ENCODE measurements at places on chromosomes 11 and 22. TPM values are rescaled to one million over a fixed set of nuclear protein-coding genes. Genes with fewer than 3 reads are reported as not detected.
A peak's percentile ranks its signal among the peaks of the same experiment; 100 is the strongest.

DNA sequence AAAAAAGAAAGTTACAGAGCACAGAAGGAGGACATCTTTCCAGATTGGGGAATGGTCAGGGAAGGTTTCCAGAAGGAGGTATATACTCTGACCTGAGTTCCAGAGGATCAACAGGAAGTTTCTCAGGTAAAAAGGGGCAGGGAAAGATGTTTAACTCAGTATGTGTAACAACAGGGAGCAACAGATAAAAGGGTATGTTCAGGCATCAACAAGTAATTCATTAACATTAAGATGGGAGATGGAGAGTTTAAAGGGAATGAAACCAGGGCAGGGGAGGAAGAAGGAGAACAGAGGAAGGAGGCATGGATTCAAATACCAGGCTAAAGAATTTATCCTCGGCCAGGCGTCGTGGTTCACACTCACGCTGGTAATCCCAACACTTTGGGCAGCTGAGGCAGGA lies 2.5 kb upstream of the DENND5A start:
- DNase-seq: no peak

DNA sequence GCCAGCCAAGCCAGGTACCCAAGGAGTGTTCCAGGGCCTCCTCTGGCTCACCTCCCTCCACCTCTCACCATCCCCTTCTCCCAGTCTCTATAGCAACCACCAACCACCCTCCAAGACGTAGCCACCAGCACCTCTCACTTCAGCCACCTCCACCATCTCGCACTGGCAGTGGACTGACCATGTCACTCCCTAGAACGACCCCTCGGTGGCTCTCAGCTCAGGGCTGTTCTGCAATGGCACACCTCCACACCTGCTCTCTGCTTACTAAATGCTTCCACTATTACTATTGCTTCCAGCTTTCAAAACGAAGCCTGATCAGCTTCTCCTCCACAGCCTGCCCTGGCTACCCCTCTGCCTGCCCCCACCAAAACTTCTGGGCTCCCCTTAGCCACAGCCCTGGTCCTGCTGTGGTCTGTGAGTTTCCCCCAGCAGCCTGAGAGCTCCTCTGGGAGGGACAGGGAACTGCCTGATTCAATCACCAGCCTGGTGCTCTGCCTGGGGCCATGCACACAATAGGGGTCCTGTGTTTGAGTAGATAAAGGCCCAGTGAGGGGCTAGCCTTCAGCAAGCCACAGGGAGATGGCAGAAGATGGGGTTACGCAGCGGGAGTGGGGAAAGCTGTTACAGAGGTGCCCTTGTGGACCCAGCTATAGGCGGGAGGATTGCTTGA lies 17.5 kb upstream of the CBX7 start:
- DNase-seq: no peak

DNA sequence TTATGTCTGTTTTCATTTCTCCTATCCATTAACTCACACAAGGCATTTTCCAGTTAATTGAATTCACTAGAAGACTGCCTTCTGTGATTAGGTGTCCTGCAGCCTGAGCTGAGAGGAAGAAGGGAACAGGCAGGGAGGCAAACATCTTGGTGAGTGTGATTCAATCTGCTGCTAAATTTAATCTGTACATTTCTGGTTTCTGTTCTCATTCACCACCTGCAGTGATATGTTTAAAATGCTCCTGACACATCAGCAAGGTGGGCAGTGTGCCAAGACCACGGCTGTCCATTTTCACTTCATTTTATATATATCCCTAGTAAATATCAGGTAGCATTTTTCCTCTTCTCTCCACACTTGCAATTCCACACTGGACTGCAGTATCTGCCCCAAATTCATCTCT lies 416.5 kb downstream of the TMEM135 start:
- no peak for DNase-seq

GRCh38 chr11:1303973-1304372 lies 5.5 kb downstream of the TOLLIP start:
- no peak for DNase-seq

DNA sequence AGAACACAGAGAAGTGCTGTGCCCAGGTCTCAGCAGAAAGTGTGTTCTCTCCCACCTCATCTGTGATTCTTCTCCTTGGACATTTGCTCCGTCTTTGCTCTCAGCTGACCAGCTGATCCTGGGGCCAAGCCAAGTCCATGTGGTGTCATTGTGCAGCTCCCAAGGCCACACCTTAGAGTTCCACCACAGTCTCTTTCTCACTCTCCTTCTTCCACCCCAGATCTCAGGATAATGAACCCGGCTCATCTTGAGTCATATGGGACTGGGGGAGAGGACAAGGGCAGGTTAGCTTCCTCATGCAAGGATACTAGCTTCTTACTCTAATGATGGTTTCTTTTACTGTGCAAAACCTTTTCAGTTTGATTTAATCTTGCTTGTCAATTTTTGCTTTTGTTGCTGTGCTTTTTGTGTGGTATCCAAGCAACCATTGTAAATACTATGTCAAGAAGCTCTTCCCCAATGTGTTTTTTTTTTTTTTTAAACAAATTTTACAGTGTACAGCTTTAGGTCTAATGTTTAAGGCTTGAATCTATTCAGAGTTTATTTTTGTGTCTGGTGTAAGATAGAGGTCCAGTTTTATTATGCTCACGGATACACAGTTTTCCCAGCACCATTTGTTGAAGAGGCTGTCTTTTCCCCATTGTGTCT lies 75.0 kb upstream of the OR4B1 start:
- DNase-seq: no peak

Gene NXPE1
- not detected for total RNA-seq

GRCh38 chr22:24727218-24727851 lies 47.2 kb downstream of the PIWIL3 start:
- peak; percentile 85 for DNase-seq

Gene DGCR6
- total RNA-seq: 0.95 TPM

GRCh38 chr11:62172294-62172693 lies 17.7 kb upstream of the SCGB1D1 start:
- no peak for DNase-seq

Gene FOXRED2
- total RNA-seq: 0.88 TPM

Gene DNHD1
- total RNA-seq: 1.8 TPM

Gene TRIM48
- not detected for total RNA-seq

Gene GRK2
- 96.2 TPM for total RNA-seq

DNA sequence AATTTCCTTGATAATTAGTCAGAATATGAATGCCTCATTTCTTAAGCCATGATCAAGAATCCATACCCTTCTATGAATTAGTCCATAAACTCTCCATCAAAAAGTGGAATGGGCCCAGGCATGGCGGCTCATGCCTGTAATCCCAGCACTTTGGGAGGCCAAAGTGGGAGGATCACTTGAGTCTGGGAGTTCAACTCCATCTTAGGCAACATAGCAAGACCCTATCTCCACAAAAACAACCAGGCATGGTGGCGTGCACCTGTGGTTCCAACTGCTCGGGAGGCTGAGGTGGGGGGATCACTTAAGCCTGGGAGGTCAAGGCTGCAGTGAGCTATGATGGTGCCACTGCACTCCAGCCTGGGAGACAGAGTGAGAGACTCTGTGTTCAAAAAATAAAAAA lies 52.1 kb upstream of the SHANK2 start:
- no peak for DNase-seq

Gene DMC1
- not detected for total RNA-seq

- DNase-seq: no peak
Measured at GRCh38 chr11:78069465-78069864, 5.8 kb downstream of the THRSP start.

Gene TMEM132A
- 60.7 TPM for total RNA-seq

Gene GGTLC3
- not detected for total RNA-seq

- DNase-seq: no peak
Measured at GRCh38 chr11:72896431-72896830, 82.2 kb downstream of the ATG16L2 start.

DNA sequence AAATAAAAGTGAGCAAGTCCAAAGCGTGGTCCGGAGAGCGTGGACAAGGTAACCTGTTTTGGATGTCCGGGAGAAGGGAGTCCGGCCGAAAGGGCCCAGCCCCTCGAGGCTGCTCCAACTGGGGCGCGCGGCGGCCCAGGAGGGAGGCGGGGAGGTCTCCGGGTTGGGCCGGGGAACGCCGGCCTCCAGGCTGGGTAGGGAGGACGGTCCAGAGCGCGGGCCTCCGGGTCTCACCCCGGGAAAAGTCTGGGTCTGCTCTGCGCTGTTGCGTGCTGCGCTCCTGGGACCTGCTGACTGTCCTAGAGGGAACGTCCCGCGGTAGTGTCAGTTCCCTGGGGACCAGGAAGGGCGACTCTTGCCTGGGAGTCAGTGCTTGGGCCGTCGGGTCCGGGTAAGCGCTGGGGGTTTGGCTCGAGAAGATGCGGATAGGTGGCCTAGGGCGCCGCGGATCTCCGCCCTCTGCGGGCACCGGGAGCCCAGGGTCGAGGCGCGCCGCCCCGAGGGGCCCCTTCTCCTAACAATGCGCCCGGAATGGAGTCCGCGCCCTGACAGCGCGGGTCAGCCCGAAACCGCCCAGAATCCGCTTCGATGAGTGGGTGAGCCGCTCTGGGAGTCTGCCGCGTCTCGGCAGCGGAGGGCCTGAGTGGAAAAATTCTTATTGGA lies 988 bp upstream of the FLI1 start:
- DNase-seq: peak; percentile 62

Gene C22orf42
- total RNA-seq: not detected

Gene DNAJB7
- total RNA-seq: not detected

Gene PDXP
- 47.1 TPM for total RNA-seq

Gene TSGA10IP
- total RNA-seq: not detected

DNA sequence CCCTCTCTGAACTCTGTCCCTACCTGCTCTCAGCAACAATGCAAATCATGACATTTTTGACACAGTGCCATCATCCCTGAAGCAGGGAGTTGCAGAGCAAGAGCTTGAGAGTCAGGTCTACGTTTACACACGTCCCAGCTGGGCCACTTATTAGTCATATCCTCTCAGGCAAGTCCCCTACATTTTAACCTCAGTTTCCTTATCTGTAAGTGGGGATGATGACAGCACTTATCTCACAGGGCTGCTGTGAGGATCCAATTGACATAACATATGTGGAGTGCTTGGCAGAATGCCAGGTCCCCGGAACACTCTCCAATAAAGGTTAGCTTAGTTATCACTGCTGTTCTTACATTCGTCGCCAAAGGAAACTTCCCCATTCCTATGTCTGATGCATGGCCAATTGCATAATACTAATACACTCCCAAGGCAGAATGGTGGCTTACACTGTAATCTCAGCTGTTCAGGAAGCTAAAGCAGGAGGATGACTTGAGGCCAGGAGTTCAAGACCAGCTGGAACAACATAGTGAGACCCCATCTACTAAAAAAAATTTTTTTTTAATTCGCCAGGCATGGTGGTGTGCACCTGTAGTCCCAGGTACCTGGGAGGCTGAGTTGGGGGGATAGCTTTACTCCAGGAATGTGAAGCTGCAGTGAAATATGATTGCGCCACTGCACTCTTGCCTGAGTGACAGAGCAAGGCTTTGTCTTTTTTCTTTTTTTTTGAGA lies 16.6 kb downstream of the ASCC2 start:
- peak; percentile 36 for DNase-seq

- DNase-seq: no peak
Measured at GRCh38 chr11:131581046-131581445, 210.6 kb downstream of the NTM start.

DNA sequence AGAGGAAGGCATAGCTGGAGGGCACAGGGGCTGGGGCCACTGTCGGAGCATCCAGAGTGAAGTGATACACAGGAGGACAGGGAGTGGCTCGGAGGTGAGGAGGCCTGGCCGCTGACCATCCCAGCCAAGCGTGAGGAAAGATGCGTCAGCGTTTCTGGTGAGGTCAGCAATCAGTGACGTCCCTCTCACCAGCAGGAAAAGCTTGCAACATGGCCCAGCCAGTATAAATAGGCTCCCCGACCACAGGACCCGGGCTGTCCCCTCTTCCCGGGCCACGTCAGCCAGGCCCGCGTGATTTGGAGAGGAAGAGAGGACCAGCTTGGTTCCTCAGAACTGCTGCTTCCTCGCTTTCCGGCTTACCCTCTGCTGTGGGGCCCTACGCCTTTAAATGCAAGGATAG lies 4.2 kb upstream of the OSM start:
- DNase-seq: no peak

Gene PGM2L1
- 2.0 TPM for total RNA-seq

DNA sequence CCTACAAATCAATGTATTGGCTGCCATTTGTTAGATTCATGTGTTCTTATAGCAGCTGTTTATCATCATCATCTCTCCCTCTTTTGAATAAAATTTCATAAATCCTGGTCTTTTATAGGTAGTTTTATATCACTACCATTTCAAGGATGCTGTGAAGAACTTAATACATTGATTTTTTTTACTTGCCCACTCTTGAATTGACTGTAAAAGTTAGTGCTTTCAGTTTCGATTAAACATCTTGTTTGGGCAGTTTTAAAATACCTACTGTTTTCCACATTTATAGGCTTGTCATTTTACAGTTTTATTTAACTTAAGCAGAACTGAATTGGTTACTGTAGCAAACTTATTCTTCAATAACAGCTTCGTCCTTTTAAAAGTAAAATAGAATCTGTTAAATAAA lies 59.5 kb downstream of the TTC17 start:
- DNase-seq: no peak

Gene RFPL1
- total RNA-seq: not detected

GRCh38 chr11:117425679-117426296 lies 98.1 kb downstream of the CEP164 start:
- no peak for DNase-seq

DNA sequence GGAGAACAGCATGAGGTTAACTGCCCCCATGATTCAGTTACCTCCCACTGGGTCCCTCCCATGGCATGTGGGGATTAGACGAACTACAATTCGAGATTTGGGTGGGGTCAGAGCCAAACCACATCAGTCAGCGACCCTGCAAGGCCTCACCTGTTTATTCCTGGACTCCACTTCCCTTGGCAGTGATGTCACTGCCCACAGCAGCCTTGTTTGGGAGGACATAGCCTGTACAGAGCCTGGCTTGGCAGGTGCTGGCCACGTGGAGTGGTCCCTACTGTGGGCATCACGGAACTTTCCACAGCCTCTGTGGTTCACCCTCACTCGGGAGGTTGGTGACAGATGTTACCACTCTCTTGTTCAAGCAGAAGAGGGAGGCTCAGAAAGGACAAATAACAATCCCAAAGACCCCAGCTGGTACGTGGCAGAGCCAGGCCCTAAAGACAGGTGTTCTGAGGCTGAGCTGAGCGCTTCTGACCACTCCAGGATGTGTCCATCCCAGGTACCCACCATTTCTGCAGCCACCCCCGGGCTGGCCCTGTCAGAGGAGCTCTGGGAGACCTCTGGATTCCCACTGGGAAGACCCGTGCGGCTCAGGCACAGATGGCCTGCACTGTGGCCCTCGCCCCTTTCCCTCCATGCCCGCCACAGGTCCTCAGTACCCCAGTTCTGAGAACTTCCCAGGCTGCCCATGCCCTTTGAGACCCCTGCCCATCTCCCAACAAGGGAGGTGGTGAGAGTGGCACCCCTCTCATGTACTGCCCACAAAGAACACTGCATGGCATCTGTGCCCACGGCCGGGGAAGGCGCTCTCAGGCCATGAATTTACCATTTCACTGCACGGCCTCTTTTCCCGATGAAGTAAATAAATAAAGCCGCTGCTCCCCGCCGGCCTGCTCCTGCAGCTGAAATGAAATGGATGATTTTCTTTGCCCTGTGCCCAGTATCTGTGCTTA lies 605.8 kb downstream of the TBC1D22A start:
- peak; percentile 16 for DNase-seq
